D721Med (cell line): ENCODE measurements at places on chromosomes 5 and 9.

- no peak for DNase-seq
Observed at GRCh38 chr9:21443849-21444625, 3.8 kb downstream of the IFNA1 start.

DNA sequence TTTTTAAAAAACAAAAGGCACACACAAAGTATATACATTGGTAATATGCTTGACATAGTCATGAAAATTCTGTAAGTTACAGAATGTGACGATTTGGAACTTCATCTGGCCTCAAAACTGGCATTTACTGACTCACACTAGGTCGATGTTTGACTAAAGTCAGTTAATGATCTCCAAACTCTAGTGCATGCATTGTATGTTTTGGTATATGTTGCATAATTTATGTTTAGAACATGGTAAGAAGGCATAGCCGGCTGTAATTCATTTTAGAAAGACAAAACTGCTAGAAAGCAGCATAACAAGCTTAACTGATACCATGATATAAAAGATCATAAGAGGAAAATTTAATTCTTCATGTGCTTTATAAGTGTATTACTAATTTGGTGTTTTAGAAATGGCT is 58.6 kb upstream of the RICTOR start:
- DNase-seq = no peak

GRCh38 chr5:73818357-73818756 is 192.4 kb downstream of the ARHGEF28 start:
- DNase-seq = no peak

DNA sequence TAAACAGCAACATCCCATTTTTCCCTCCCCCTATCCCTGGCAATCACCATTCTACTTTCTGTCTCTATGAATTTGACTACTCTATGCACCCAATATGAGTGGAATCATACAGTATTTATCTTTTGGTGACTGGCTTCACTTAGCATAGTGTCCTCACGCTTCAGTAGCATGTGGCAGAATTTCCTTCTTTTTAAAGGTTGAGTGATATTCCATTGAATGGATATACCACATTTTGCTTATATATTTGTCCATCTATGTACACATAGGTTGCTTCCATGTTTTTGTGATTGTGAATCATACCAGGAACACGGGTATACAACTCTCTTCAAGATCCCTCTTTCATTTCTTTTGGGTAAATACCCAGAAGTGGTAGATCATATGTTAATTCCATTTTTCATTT is 69.9 kb downstream of the CERT1 start:
- no peak for DNase-seq

- DNase-seq = no peak
Observed at GRCh38 chr9:86328156-86328555, 26.1 kb downstream of the TUT7 start.

DNA sequence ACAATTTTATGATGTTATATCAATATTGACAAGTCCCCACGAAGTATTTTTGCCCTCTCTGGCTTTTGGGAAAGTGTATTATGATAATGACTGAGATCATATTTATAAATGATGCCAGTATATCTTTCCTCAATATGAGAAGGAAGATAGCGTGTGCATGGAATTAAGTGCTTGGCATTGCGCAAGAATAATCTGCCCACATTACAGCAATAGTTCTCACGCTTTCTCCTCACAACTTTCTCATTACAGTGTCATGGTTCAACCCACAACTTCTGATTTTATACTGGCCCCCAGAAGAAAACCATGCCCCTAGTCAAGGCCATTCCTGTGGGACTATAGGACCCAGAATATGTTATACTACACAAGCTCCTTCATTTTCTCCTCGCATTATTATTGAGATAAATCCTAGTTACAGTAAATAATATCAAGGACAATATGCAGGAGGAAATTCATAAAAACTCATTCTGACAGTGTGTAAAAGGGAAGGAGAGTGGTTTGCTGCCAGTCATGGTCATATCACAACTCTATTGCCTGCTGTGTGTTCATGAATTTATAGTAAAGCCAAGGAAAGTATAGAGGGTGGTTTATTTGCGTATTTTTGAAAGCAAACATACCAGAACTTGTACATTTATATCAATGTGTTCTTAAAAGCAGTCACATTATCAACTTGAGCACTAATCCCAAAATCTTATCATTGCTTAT is 114.1 kb downstream of the PIK3R1 start:
- DNase-seq = no peak

DNA sequence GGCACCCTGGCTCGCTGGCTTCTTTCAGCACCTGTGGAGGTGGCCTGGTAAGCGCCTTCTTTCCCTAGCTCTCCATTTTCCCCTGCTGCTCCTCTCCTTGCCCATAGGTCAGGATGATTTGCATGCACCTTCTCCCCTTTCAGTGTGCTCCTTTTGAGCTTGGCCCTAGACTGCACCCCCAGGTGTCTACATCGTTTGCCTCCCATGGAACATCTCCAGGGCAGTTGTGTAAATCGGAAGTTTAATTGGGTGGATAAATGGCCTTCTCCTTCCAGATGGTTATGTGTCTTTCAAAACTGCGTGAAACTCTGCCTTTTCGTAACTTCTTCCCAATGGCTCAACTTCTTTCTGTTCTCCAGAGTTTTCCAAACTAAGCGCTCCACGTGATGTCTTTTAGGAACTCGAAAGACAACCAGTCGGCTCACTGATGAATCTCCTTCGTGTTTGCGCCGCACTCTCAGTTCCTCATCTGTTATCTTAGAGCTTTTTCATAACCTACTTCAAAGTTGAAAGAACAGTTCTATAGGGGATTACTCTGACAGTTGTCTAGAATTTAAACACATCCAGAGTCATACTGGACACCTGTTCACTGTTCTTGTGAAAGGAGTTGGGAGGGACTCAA is 1.7 kb downstream of the ADAMTS19 start:
- DNase-seq = no peak

- no peak for DNase-seq
Observed at GRCh38 chr5:159928122-159928909, 12.0 kb downstream of the ADRA1B start.
